Activated CD4-positive, alpha-beta T cell treated with anti-CD3 and anti-CD28 coated beads, Interleukin-2, Interleukin-4, amounts not matched to agents 100 ng/mL and 50 ng/mL, durations not matched to agents 16 hours and 8 hours (primary cell): ENCODE measurements at places on chromosomes 2 and 18.

DNA sequence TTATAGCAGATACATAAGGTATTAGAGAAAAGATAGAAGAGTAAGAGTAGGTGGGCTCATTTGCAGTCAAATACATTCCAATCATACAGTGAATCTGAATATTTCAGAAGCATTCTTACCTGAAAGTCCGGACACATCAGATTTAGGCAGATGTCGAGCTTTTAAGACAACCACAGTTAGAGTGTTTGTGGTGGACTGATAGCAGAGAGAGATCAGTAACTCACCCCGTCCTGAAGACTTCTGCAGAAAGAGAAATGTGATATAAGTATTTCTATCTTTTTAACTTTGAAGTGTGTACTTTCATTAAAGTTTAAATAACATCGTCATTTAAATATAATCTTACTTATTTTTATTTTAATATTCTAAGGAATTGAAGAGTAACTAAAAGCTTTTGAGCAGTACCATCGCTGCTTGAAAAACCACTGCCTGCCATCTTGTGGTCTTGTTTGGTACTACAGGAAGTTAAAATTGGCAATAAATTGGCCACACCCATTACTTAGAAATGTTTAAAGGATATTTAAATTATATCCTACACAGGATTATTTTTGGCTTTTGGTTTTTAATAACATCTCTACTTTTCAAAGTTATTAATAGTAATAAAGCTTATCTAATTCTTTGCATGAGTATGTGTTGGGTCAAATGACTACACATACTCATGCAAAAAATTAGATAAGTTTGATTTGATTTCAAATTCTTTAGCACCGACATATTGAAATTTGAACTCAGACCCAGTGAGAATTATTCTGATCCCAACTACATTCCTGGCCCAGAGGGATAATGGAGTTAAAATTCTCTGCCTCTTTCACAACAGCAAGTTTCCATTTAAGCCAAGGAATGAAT is 5.5 kb downstream of the SYT4 start:
- peak; percentile 50 for DNase-seq

DNA sequence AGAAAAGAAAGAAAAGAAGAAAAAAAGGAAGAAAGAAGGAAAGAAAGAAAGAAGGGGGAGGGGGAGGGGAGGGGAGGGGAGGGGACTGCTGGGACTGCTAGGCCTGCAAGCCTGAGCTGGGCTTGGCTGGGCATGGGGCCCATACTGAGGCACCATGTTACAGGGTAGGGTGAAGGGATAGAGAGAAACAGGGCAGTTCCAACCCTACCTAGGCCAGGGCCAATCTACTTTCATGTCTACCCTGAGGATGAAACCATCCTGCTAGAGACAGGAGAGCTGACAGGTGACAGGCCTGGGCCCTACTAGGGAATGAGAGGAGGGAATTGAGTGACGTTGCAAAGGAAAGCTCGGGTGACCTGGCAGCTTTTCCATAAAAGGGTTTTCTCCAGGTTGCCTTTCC is 41.7 kb downstream of the TEX44 start:
- no peak for DNase-seq

DNA sequence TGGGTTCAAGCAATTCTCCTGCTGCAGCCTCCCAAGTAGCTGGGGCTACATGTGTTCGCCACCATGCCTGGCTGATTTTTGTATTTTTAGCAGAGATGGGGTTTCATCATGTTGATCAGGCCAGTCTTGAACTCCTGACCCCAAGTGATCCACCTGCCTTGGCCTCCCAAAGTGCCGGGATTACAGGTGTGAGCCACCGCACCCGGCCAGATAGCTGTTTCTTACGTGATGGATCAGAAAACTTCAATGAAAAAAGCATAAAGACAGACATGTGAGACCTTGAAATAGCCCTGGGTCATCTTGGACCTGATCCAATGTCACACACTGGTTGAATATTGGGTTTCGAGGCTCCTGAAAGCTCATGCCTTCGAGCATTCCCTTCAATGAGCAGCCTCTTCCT is 66.7 kb upstream of the RTN4 start:
- no peak for DNase-seq

DNA sequence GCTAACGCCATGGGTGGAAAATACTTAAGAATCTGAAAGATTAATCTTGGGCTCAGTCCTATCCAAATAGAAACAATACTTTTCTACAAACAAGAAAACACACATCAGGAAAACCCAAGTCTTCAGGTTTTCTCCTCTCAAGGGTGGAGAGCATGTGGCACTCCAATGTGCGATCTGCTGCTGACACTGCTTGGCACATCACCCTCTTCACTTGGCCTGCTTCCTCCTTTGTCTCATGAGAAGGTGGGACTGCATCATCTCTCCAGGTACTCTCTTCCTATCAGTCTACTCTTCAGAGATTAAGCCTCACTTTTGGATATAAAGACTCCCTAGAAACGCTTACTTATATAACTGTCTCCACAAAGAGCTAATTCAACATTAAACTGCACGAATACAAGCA is 26.4 kb downstream of the HDLBP start:
- no peak for DNase-seq

- DNase-seq: no peak
Measured at GRCh38 chr2:221308507-221309066, 263.5 kb downstream of the EPHA4 start.

DNA sequence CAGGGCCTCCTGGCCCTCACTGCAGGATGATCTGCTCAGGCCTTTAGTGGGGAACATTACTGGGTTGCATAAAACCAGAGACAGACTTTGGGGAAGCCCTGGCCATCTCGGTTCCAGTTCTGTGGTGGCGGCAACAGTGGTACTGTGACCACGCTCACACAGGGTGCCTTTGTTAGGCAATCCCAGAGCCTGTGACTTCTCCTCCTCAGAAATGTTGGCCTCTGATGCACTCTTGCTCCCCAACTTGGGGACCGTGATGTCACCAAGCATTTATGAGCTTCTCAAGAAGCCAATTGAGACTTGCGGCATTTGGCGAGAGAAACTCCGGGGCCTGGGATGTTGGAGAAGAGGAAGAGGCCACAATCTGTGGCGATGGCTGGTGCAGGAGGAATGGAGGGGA is 80.9 kb upstream of the PKDCC start:
- no peak for DNase-seq

DNA sequence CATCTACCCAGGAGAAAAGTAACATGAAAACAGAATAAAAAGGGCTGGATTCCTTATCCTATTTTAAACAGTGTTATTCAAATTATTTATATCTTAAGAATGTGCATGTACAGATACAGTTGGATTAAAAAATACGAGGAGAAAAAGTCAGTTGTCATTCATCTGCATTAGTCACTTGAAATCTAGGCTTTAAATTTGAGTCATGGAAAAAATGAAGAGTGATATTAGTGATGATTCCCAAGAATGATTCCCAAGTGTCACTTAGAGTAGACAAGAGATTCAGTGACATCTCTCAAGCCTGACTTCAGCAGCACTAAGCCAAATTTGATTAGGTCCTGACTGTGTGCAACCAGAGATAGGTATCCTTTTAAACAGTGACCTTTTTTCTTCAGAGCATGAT is 394.2 kb downstream of the IRS1 start:
- DNase-seq: no peak

DNA sequence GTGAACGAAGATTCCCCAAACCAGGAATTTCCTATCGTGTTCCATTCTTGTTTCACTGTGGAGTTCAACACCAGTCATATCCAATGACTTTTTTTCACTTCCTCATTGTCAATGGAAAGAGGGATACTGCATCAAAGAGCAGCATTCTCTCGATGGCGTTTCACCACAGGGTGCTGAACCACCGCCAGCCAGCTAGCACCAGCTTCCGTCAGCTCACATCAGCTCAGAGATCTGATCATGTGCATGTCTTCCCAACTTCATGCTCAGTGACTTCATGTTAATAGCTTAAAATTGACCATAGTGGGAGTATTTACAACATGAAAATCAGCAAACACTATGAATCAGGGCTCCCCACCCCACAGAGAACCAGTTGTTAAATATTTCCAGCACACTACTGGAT is 359.9 kb downstream of the TNS1 start:
- DNase-seq: no peak

- no peak for DNase-seq
Measured at GRCh38 chr2:23041443-23041842, 343.5 kb upstream of the KLHL29 start.

DNA sequence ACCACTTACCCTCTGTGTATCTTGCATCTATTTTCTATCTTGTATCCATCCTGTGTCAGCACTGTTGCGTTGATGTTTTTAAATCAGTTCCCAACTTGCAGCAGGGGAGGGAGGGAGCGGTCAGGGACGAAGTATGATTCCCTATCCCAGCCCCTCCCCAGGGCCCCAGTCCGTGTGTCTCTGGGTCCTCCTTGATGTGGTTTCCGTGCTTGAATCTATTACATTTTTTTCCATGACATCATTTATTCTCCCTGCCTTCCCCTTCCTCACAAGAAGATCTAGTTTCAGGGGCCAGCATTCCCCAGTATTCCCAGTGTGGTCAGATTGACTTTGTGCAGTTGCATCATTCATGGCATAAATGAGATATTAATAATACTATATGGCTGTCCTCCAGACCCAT is 479.3 kb downstream of the PTPRM start:
- no peak for DNase-seq

GRCh38 chr2:73292316-73292905 is 937 bp downstream of the EGR4 start:
- DNase-seq: no peak

GRCh38 chr2:147543056-147543455 is 301.8 kb upstream of the ACVR2A start:
- DNase-seq: no peak

- DNase-seq: no peak
Measured at GRCh38 chr2:120590841-120591240, 144.8 kb upstream of the GLI2 start.

- no peak for DNase-seq
Measured at GRCh38 chr2:157995117-157995516, 106.6 kb upstream of the UPP2 start.

GRCh38 chr2:165762723-165763122 is 31.3 kb downstream of the GALNT3 start:
- no peak for DNase-seq
